Left ventricle myocardium inferior (tissue), 1 donor: ENCODE measurements at places on chromosomes 2 and 18. TPM values are rescaled to one million over a fixed set of nuclear protein-coding genes. Genes with fewer than 3 reads are reported as not detected.

RGPD6 gene
- 11.5 TPM for total RNA-seq

MAPRE3 gene
- total RNA-seq, result 57.4 TPM

PROKR1 gene
- total RNA-seq, result not detected

DNA sequence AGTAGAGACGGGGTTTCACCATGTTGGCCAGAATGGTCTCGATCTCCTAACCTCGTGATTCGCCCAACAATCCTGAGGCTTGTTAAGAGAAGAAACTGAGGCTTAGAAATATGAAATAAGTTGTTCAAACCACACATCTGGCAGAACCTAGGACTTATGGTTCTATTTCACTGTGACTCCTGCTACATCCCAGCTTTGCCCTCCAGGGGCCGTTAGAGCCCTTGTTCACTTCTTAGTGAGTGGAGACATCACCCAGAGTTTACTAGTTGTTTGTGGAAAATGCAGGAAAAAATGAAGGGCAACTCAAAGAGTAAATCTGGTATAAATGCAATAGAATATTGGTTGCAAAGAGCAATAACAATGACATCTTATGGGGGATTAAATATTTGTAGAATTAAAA is 43.9 kb downstream of the MARCHF4 start:
- H3K36me3 ChIP-seq, result no peaks in the 10 kb centered on the region
- H3K4me1 ChIP-seq, result no peaks in the 10 kb centered on the region
- no peak overlapping the region for H3K4me3 ChIP-seq
- no peak overlapping the region for H3K27ac ChIP-seq
- no peaks in the 10 kb centered on the region for H3K27me3 ChIP-seq
